A549 treated with RU486 at 1 μM for 4 hours (cell line): ENCODE measurements at places on chromosomes 11 and 22. TPM values are rescaled to one million over a fixed set of nuclear protein-coding genes. Genes with fewer than 3 reads are reported as not detected.

Gene BEST1
- total RNA-seq, result 0.91 to 2.3 TPM (median 1.4 TPM) in 5 replicates

Gene SMTNL1
- not detected in 5 replicates for total RNA-seq

Gene APOA5
- not detected in 5 replicates for total RNA-seq

Gene TRIM29
- 5.9 to 8.2 TPM (median 6.8 TPM) in 5 replicates for total RNA-seq

Gene KLHL35
- total RNA-seq, result 0.51 to 1.3 TPM (median 1.1 TPM) in 5 replicates

Gene APOL4
- not detected in 5 replicates for total RNA-seq

Gene MS4A1
- not detected in 5 replicates for total RNA-seq

Gene CRYBA4
- total RNA-seq, result not detected in 5 replicates

Gene KCNA4
- total RNA-seq, result not detected in 5 replicates

Gene MGAT3
- total RNA-seq, result 0.23 to 0.57 TPM (median 0.36 TPM) in 5 replicates
